ENCODE measurements at places on chromosomes 12 and 14.
A peak's percentile ranks its signal among the peaks of the same experiment; 100 is the strongest.

- no peak for DNase-seq
Measured at GRCh38 chr12:85835426-85836196, 598 bp downstream of the RASSF9 start.

DNA sequence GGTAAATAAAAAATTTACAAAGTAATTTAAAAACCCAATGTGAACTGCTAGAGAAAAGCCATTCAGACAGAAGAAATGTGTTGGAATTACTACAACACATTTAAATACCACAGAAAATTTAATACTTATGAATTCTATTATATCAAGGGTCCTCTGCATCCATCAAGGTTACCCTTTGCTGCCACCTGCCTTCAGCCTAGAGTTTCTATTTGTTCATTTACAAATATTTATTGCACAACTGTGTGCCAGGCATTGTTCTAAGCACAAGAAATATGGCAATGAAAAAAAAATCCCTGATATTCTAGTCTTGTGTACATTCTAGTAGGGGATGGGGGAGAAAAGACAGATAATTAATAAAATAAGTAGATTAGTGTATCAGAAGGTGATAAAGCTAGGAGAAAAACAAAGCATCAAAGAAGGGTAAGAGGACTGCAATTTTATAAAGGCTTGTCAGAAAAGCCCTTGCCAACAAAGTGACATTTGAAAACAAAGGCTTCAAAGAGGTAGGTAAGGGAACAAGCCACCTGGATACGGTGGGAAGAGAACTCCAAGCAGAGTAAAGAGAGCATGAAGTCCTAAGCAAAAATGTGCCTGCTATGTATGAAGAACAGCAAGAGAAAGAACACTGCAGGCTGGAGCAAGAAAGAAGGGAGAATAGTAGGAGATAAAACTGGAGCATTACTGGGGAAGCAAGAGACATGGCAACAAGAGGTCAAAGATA lies 59.1 kb upstream of the SLC6A13 start:
- no peak for DNase-seq

DNA sequence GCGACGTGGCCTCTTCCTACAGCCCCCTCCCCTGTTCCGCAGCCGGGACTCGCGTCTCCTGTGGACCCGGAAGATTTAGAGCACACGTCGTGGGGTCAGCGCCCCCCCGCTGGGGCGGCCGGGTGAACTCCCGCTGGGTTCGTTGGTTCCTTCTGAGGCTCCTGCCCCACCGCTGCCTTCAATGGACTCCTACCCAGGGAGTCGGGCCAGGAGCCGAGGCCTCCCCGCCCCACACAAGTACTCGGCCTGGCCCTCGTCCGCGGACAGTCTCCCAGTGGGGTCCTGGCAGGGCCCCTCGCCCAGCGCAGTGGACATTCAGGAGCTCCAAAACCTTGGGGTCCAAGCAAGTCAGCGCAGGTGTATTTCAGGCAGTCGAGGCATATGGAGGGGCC lies 1.2 kb downstream of the MMP17 start:
- no peak for DNase-seq

DNA sequence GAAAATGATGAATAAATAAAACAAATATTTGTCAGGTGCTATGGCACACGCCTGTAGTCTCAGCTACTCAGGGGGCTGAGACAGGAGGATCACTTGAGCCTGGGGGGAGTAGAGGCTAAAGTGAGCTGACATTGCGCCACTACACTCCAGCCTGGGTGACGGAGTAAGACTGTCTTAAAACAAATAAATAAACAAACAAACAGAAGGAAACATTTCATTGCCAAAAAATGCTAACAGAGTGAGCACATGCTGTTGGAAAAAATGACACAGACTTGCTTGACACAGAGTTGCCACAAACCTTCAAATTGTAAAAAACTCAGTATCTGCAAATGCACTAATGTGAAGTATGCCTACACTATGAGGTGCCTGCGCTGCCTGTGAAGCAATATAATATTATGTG lies 50.8 kb upstream of the AP4S1 start:
- DNase-seq, result no peak

DNA sequence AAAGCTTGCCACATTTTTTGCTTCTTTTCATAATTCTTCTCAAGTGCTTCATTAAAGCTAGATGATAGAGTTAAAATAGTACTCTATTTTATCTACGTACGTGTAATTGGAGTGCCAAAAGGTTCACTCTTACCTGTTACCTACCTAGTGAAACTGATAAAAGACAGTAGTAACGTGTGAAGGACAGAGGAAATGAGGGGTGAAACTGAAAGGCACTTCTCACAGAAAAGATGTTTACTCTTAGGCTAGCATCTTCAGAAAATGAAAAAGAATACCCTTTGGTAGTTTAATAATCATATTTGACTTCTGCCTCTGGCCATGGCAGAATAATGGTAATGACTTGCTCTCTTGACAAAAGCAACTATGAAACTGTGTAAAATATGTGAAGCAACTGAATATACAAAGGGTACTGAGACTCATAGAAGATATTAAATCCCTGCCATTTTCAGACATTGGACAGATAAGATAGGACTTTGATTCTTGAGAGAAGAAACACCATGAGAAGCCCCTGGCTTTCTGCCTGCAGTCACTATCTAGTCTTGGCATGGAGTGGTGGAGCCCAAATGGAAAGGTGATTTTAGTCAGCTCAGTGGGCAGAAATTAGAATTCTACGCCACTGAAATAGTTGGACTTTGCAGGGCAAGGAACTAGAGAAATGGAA lies 6.3 kb upstream of the EVL start:
- DNase-seq, result no peak

DNA sequence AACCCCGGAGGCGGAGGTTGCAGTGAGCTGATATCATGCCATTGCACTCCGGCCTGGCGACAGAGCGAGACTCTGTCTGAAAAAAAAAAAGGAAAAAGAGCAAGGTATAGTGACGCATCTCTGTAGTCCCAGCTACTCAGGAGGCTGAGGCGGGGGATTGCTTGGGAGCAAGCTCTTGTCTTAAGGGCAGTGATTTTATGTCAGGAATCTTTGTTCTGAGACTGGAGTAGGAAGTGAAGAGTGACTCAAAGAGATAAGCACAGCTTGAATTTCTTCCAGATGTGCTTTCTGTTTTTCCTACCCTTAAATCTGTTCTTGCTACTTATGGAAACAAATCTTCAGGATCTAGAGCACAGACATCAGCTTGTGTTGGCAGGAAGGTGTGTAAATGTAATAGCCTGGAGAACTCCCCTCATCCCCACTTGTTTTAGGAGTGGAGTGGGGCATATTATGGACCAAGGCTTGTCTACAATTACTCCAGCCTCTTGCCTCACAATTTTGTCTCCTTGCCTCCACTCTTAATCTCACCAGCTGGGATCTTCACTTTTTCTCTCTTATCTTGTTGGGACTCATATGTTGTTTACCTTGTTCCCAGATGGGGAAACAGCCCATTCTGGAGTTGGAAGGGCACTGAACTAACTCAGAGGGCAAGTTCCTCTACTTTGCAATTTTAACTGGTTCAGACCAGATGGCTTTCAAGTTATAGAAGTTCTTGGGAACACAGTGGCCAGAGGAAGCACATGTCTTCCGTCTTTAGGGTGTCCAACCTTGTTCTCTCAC lies 7.5 kb downstream of the TMED2 start:
- no peak for DNase-seq

- no peak for DNase-seq
Measured at GRCh38 chr14:42335918-42336317, 729.2 kb downstream of the LRFN5 start.

- no peak for DNase-seq
Measured at GRCh38 chr12:53120685-53121525, 17.6 kb downstream of the SOAT2 start.

GRCh38 chr14:69066396-69067171 lies 86.3 kb downstream of the DCAF5 start:
- DNase-seq, result no peak

DNA sequence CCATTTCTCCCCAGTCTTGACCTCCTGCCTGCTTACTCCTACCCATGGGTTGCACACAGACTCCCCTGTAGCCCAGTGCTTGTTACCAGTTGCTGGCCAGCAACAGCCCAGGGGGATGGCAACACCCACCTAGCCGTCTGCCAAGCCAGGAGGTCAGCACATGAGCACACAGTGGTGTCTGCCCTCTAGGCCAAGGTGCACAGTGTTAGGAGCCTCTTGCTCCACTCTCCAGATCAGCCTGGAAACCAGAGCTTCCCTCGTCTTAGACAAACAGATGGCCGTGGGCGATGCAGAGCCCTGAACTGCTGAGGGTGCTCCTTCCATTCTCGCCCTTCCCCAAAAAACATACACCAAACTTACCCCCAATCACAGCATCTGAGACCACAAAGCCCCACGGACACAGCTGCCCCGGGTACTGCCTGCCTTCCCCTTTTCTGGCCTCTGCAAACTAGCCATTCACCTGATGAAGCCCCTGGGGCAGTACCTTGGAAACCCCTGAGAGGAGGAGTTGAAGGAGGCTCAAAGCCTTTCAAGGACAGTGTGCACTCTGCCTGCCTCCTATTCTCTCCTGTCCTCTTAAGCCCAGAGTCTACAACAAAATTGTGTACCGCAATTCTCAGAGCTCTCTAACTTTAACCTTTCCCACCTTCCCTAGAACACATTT lies 1.0 kb upstream of the GPD1 start:
- DNase-seq, result no peak

DNA sequence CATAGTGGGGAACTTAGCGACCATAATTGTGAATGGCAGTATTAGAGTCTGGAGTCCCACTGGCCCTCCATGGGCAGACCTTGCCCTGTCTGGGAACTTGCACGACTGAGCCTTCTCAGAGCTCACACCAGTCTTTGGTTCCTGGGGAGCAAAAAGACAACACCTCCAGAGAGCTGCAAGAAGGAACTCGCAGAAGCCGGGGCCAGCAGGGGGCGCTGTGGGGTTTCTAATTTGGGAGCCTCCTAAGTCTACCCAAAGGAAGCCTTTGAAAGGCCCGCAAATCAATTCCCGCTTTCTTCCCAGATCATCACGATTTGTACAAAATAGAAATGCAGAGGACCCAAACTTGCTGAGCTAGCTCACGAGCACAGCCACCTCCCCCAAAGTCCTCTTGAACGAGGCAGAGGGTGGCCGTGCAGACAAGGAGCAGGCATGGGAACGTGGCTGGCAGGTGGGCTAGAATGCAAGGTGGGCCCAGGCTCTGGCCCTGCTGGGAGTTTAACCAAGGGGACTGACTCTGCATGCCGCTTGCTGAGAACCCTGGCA lies 46.3 kb upstream of the FBXO21 start:
- peak; percentile 48 for DNase-seq

DNA sequence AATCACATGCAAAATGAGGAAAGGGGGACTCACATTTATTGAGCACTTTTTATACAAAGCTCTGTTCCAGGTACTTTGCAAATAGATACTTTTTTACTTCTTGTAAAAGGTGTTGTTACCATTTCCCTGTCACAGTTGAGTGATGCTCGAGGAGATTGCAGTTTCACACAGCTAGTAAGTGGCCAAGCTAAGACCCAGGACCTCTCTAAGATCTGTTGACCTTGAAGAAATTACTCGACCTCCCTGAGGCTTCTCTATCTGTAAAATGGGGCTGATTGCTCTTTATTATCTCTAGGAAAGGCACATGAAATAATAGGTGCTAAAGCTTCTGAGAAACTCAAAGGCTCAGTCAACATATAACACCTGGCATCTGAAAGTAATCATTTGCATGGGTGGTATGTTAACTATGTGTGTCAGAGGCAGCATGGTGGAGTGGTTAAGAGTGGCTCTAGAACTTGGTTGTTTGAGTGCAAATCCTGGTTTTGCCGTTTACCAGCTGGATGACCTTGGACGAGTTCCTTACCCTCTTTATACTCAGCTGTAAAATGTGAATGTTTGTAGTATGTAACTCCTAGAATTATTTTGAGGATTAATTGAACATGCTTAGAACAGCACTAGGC lies 41.5 kb downstream of the IFT81 start:
- DNase-seq, result no peak

DNA sequence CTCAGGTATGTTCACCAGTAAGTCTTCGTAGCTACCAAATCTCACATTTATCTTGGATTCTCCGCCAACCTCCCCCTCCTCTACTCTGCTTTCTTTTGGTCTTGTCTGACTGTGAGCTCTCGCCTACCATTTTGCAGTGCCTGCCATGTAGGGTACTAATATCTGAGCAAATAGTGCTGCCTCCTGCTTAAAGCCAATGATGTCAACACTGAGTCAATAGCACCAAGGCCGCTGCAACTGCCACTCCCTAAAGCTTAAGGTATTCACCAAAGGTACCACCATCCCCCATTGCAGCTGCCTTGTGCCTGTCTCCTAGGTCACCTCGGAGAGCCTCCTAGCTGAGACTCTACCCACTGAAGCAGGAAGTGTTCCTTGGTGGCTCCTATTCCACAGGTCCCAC lies 114.8 kb upstream of the FUT8 start:
- no peak for DNase-seq

DNA sequence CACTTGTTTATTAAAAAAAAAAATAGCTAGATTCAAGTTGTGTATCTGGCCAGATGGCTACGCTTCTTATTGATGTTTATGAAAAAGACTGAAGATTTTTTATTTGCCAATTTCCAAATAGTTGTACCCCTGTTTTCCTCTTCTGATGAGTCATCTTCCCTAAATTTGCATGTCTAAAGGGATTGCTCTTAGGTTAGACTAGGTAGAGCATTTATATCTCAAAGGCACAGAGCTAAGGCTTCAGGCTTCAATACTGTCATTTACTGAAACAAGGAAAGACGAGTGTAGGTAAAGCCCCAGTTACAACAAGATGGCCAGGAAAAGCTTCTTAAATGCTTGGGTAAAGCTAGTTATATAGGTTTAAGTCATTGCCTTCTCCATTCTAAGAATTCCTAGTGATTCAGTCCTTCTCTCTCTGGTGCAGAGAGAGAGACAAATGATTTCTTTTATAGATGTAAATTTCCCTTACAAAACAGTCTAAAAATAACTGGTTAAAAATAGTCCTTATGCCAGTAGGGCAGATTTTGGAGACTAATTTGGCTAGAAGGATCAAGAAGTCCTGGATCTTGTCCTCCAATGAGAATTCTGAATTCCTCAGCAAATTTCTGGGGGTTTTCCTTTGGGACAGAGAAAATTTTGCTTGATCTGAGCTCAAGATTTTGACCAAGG lies 26.1 kb downstream of the LEMD3 start:
- no peak for DNase-seq

DNA sequence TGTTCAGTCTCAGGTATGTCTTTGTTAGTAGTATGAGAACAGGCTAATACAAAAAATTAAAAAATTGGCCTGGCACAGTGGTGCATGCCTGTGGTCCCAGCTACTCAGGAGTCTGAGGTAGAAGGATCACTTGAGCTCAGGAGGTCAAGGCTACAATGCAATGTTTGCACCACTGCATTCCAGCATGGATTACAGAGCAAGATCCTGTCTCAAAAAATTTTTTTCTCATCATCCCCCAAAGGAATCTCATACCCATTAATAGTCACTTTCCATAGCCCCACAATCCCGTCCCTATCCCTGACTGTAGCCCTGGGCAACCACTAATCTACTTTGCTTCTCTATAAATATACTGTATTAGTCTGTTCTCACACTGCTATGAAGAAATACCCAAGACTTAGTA lies 57.8 kb downstream of the TTC8 start:
- DNase-seq, result no peak

GRCh38 chr12:124509300-124509675 lies 58.1 kb downstream of the NCOR2 start:
- no peak for DNase-seq

DNA sequence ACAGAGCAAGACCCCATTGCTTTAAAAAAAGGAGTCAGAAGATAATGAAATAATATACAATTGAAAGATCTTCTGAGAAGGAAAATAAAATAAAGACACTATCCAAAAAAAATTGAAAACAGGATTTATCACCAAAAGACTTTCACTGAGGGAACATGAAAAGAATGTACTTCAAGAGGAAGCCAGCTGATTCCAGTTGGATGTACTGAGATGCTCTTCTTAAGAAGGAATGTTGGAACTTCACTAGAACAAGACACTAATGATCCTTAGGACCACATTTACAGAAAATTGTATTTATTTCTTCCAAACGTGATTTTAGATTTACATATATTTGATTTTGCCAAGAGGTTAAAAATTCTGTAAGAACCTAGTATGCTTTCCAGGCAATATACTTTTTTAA lies 65.6 kb upstream of the CNOT2 start:
- DNase-seq, result no peak

Measured in stimulated activated CD8-positive, alpha-beta memory T cell treated with anti-CD3 and anti-CD28 coated beads, Interleukin-15, amount 100 ng/mL, for 48 hours (primary cell).